MV-4-11 (cell line): ENCODE measurements at places on chromosomes 2 and 18.

DNA sequence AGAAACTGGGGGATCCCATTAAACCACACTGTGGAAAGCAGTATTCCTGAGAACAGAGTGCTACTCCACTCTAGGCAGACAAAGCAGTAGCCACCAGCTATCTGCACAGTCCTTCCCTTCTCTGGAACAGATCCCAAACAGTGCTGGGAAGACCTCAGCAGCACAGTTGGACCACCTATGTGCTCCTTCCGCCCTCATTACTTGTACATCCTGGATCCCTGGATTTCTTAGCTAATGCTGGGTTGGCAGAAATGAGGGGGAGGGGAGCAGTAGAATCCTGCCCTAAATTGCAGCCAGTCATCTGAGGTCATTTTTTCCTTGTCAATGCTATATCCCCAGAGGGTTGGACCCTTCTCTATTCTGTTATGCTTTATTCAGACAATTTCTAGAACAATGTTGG, 13.8 kb upstream of the MALT1 start:
- DNase-seq: no peak

DNA sequence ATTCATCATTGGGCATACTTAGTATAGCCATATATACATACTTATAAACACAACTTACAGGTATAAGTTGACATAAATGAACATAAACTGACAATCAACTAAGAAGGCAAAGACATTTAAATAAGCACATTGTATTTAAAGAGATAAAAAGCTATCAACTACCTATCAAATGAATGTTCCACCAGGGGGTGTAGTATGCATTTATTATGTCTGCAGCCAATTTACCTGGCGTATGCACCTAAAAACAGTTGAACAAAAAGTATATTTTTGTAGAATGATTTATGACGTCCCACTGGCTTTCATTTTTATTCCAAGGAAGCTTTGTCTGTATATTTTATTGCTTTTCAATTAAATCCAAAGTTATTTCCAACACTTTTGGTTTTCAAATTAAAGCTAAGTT, 323.5 kb downstream of the AFF3 start:
- DNase-seq: no peak

- no peak for DNase-seq
Measured at GRCh38 chr2:43853141-43854081, 14.6 kb downstream of the ABCG8 start.

DNA sequence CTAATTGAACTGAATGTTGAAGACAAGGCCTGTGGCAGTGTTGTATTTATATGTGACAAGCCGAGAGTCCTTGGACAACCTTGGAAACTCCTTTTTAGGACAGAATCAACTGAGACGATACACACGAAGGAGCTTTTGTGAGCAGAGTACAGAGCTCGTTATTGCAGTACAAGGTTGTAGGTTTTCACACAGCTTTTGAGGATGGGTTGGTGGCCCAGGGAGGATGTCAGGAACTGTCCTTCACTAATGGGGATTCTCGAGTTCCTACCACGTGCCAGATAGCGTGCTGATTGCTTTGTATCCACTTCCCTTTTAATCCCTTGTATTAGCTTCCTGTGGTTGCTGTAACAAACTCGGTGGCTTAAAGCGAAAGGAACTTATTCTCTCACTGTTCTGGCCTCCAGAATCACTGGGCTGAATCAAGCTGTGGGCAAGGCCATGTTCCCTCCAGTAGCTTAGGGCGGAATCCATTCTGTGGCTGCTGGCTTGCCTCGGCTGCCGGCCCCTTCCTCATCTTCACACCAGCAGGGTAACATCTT, 20.2 kb downstream of the INPP4A start:
- peak; percentile 99 for DNase-seq

GRCh38 chr2:12074126-12074844, 327.9 kb downstream of the LPIN1 start:
- DNase-seq: no peak

GRCh38 chr2:219570194-219570923, 980 bp downstream of the OBSL1 start:
- DNase-seq: no peak

DNA sequence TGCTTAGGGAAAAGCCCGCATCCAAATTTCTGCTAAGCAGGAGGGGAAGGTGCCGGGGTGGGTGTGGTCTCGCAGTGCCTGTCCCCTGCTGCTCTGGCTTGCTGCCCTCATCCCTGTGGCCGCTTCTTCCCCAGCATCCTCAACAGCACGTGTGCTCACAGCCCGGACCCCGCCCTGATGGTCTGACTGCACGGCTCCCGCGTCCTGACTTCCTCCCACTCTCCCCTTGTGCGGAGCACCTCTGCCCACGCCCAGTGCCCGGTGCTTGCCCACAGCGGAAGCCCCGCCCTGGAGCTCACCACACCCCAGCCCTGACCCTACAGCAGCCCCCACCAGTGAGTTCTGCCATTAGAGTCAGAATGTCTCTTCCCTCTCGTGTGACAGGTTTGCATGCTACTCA, 277.9 kb downstream of the NDUFA10 start:
- DNase-seq: no peak

DNA sequence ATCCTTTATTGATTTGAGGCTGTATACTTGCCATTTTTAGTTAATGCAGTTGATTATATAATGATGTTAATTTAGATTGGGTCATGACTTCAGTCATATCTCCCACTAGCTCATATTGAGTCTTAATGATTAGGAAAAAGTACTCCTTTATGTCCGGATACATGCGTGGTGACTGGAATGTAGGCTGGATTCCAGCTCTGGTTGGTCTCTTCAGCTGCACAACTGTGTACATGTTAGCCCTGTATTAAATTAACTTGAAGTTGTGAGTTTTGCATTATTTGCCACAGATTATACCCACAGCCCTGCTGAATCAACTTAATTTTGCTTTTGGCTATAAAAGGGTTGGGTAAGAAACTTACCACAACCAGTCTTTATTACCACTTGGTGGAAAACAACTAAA, 22.5 kb downstream of the MOB4 start:
- no peak for DNase-seq
